ENCODE measurements at places on chromosomes 12 and 14.
A peak's percentile ranks its signal among the peaks of the same experiment; 100 is the strongest.

DNA sequence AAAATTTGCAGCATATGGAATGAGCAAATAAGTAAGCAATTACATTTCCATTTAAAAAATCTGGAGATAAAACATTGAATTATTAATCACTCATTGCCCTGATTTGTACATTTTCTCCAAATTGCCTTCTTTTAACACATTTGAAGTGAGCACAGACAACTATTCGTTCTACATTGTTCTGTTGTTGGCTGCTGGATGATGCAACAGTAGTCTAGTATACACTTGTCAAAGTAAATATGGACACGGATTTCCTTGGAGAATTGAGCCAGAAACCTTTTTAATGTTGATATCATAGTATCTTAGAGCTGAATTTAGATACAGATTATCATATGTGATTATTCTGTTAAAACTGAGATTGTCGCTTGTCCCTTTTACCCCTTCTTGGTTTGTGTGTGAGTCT is 188.2 kb downstream of the FUT8 start:
- DNase-seq, result no peak

- DNase-seq, result no peak
Measured at GRCh38 chr14:65054471-65055085, 47.7 kb downstream of the MAX start.

DNA sequence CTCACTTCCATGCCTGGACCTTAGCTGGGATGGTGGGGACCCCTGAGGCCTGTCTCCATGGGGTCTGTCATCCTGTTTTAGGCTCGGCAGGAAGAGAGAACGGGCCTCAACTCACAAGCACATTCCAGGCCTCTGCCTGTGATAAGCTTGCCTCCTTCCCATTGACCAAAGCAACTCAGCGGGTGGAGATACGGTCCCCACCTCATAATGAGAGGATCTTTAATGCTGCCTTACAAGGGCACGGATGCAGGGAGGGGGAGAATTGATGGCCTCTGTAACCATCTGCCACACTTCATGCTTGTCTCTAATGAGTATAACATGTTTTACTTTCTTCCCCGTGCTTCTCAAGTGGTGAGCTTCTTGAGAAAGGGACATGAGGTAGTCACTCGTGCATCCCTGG is 50.0 kb downstream of the GLT1D1 start:
- no peak for DNase-seq

DNA sequence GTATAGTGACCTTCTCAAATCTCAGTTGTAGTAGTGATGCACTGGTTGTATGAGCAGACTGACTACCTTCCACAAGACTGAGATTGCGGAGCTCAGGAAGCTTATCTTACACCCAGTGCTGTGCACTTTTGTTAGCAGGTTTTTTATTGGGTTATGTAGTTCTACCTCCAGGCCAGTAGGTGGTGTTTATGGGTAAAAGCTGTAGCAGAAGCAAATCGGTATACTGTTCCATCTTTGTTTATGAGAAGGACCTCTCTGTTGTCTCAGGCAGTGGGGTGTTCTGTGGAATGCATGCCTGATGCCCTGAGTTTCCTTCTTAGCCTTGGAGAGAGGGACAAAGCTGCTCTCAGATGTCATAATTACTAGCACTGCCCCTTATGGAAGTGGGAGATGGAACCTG is 217.8 kb downstream of the LRFN5 start:
- DNase-seq, result no peak

GRCh38 chr12:121288158-121288845 is 8.2 kb downstream of the CAMKK2 start:
- DNase-seq, result no peak

GRCh38 chr12:114355389-114356088 is 50.4 kb downstream of the TBX5 start:
- DNase-seq, result no peak

GRCh38 chr12:6183689-6184428 is 16.3 kb upstream of the CD9 start:
- no peak for DNase-seq

DNA sequence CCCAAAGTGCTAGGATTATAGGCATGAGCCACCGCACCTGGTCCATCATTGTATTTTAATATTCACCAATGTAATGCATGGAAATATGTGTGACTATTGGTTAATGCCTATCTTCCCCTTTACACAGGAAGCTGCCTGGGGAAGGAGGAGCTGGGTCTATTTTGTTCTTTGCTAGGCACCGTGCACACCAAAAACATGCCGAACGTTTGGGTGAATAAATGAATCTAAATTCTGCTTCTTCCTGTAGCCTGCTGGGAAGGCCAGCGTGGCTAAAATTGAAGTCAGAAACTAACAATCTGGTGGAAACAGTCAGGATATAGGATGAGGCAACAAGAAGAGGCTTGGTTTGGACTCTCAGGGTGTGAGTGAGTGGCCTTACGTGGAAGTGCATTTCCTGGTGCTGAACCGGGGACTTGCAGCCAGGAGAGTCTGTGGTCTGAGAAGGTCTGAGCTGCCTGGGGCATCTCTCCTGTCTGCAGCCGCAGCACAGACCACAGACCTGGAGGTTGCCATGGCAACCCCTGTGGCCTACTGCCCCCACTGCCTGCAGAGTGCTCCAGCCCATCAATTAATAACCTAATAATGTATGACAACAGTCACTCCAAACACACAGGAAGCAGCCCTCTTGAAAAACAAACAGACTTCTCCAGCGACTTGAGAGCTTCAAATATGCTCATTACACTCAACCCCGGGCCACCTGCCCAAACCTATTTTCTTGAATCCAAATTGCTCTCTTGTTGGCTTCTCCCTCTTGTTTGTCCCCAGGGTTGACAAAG is 5.5 kb upstream of the GPR68 start:
- peak; percentile 55 for DNase-seq

GRCh38 chr14:102408724-102409123 is 46.0 kb downstream of the TECPR2 start:
- no peak for DNase-seq

- DNase-seq, result no peak
Measured at GRCh38 chr12:58920102-58920960, at the start of gene LRIG3. Gene LRIG3, minus strand, starts transcription at chr12:58920504. Its CDS starts 269 bp downstream, at chr12:58920235.

DNA sequence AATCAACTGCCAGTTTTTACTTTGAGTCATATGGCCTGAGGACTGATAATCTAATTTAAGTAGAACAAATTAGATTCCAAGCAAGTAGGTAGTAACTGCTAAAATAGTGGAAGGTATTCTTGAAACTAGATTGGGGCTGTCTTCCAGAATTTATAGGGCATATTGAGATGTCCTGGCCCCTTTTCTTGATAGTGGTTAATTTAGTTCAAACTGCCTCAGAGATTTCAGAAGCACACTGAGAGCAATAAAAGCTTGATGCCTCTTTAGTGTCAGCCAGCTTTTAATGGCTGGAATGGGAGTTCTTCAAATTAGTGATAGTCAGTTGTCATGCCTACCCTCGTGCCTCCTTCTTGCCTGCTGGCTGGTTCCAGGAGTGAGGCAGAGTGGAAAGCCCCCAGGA is 120.5 kb downstream of the AKAP6 start:
- DNase-seq, result no peak

DNA sequence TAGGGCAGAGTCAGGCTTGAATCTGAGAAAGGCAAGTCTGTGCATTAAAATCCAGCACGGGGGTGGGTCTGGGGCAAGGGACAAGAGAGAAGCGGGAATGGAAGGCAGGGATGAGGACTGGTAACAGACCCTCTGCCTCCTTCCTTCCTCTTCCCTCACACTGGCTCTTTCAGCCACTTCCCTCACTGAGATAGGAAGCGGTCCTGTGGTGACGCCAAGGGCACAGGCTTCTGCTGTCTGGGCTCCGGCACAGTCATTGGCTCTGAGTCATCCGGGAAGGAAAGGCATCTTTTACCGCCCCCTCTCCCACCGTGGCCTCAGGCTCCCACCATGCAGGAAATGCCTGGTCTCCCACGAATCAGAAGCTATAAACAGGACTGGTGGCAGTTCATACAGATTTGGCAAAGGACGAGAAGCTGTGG is 70.2 kb downstream of the ETV6 start:
- DNase-seq, result no peak

DNA sequence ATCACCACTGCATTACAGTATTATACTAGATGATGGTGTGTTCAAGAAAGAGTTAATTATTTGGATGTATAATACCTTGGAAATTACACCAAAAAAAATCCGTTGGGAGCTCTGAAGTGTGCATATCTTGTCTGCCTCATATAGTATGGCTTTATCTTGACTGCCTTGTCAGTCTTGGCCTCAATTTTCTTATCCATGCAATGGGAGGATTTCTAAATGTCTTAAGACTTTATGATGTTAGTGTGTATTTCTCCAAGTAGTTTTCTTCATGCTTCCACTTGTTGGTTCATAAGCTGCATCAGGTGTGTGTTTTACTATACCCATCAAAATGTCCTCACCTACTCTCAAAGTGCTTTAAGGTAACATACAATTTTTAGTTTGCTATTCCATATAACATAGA is 84.6 kb downstream of the FGD4 start:
- no peak for DNase-seq

- no peak for DNase-seq
Measured at GRCh38 chr12:38638401-38638800, 267.0 kb downstream of the CPNE8 start.

- DNase-seq, result no peak
Measured at GRCh38 chr12:54870617-54871016, 16.3 kb downstream of the MUCL1 start.

DNA sequence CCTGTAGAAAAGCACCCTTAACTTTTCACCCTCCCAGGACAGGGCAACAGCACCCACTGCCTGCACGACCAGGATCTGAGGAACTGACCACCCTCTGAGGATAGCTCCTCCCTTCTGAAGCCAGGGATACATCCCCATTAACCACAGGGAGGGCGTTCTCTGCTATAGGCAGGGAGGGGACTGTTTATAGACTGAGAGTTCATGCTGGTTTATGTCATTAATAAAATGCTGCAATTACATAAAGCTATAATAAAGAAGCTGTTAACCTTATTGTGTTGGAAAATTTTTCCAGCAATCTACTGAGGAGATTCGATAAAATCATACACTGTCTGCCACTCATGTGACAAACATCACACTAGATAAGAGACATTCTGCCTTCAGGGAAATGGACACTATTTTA is 232.4 kb upstream of the SFSWAP start:
- DNase-seq, result no peak

- DNase-seq, result no peak
Measured at GRCh38 chr12:113075137-113075683, 18.7 kb downstream of the DTX1 start.

- DNase-seq, result no peak
Measured at GRCh38 chr12:34406996-34407300, 384.7 kb downstream of the ALG10 start.

DNA sequence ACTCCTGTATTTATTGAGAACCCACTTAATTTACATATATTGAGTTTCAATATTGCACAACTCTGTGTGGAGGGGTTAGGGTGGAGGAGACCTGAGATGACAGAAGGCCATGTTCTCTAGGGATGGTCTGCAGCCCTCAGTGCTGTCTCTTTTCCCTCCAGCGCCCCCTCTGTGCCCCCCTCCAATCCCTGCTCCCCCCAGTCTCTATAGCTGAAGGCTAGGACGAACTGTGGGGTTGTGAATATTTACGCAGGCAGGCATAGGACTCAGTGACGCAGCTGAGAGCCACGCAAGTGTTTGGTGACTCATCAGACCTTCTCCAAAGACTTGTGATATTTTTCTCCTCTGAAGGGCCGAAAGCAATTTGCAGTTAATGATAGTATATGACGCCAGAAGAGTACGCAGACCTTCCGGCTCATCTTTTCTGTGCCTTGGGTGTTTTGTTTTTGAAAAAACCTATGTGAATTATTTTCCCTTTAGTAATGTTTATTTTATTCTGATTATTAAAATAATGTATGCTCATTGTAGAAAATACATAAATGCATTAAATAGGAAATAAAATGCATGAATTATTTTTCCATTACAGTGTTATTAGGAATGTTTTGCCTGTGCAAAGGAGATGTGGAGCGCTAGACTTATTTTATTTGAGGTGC is 85.3 kb downstream of the SLC25A47 start:
- DNase-seq, result no peak

DNA sequence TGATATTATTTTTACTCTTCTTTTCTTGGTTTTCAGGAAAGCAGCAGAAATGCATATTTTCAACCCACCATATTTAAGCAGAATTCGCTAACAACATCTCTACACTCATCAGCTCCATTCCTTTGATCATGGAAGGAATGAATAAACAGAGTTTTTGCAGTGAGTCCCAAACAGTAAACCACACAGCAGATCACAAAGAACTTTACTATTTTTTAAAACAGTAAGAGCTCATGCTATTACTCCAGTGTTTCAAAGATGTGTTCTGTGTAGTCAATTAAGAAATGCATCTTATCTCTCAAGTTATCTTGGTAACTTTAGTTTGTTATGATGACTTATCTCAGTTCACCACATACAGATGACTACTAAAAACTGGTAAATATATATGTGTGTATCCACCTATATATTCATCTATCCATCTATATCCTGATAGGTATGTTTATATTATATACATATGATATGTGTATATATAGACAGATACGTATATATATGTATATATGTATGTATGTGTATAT is 843.5 kb downstream of the BCL11B start:
- no peak for DNase-seq

DNA sequence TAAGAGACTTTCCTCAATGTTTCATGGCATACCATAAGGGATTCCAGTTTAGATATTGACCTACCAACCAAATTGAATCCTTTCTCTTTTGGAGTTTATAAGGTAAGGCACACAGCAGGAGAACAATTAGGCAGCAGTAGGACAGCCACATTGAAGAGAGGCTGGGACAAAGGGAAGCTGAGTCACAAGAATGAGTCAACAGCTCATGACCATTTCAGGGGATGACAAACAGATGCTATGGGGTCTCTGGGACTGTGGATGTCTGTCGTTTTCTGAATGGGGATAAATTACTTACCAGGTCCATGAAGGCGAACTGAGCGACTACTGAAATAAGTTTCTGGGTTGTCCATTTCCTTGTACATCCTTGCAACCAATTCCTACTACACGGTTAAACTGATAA is 48.6 kb upstream of the E2F7 start:
- no peak for DNase-seq

DNA sequence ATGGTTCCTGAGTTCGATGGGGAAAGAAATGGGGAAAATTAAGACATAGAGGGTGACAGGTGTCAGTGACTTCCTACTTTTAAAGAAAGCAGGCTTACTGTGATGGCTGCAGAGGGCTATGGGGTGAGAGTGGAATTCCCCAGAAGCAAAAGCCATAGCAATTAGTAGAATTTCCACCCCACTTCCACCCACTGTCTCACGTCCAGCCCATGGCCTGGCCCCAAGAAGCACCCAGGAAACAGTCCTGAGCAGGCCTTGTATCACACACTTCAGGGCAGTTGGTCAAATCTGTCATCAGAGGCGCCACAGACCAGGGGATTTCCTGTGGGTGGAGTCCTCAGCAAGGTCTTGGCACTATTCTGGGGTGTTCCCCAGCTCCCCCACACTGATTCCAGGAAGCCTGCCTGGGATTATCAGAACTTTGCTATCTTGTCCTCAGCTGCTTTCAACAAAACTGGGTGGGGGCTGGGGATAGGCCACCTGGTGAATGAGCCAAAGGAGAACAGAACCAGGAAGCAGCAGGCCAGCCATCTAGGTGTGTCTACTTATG is 120.1 kb upstream of the CCND2 start:
- peak; percentile 97 for DNase-seq

GRCh38 chr12:45343269-45344051 is 127.6 kb downstream of the ANO6 start:
- DNase-seq, result no peak

All from CD4-positive, CD25-positive, alpha-beta regulatory T cell (primary cell).